ENCODE measurements at places on chromosomes 6 and 20.
A peak's percentile ranks its signal among the peaks of the same experiment; 100 is the strongest.

GRCh38 chr20:25439328-25439727 is 31.9 kb downstream of the GINS1 start:
- DNase-seq = no peak

GRCh38 chr20:35502352-35502751 is 27.1 kb downstream of the C20orf173 start:
- no peak for DNase-seq

DNA sequence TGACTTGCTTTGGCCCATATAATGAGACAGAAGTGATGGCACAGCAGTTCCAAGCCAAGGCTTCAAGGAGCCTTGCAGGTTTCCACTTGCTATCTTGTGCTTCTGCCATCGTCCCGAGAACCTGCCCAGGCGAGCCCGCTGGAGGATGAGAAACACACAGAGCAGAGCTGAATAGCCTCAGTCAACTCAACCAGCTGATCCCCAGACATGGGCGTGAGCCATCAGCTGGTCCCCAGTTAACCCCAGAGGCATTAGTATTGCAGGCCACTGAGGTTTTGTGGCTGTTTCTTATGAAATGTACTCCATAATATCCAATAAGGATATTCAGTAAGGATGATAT is 81.7 kb upstream of the SHLD1 start:
- no peak for DNase-seq

GRCh38 chr6:106894978-106895702 is 79.4 kb downstream of the CD24 start:
- DNase-seq = no peak

GRCh38 chr20:34709831-34710567 is 5.9 kb downstream of the TP53INP2 start:
- no peak for DNase-seq

DNA sequence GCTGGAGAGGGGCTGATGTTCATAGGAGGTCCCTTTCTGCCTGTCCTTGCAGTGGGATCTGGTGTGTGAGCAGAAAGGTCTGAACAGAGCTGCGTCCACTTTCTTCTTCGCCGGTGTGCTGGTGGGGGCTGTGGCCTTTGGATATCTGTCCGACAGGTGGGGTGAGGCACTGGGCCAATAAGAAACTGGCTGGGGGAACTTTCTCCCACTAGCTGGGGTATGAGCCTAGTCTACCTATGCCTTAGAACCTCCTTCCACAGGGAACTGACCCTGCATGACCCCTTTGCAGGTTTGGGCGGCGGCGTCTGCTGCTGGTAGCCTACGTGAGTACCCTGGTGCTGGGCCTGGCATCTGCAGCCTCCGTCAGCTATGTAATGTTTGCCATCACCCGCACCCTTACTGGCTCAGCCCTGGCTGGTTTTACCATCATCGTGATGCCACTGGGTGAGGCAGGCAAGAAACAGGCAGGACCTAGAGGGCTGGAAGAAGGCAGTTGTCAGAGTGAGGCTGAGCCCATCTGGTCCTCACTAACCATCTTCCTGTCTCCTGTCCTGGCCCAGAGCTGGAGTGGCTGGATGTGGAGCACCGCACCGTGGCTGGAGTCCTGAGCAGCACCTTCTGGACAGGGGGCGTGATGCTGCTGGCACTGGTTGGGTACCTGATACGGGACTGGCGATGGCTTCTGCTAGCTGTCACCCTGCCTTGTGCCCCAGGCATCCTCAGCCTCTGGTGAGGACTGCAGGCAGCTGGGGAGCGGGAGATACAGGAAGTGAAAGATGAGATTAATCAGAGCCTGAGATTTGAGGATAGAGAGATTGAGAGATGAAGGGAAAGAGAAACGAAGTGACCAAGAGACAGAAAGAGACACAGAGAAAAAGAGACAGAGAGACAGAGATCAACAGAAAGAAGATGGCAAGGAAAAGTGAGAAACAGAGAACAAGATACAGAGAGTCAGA is 1.6 kb downstream of the SLC22A7 start:
- no peak for DNase-seq

GRCh38 chr6:166659581-166659980 is 32.5 kb upstream of the RPS6KA2 start:
- DNase-seq = no peak

GRCh38 chr6:45631396-45631795 is 253.7 kb upstream of the SUPT3H start:
- DNase-seq = no peak

DNA sequence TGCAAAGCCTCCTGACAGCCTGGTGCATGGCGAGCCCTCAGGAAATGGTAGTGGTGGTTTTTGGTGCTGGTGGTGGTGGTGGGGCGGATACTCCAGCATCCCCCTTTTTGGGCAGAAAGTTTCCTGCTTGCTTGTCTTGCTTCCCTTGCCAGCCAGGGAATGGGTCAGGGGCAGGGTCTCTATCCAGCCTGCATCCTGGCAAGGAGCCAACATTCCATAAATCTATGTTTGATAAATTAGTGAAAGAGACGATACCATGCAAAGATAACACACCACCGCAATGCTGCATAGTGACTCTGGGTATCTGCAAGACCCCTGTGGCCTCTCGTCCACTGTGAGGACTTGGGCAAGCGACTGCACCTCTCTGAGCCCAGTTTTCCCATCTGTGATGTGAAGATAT is 246.2 kb downstream of the LRFN2 start:
- DNase-seq = no peak

DNA sequence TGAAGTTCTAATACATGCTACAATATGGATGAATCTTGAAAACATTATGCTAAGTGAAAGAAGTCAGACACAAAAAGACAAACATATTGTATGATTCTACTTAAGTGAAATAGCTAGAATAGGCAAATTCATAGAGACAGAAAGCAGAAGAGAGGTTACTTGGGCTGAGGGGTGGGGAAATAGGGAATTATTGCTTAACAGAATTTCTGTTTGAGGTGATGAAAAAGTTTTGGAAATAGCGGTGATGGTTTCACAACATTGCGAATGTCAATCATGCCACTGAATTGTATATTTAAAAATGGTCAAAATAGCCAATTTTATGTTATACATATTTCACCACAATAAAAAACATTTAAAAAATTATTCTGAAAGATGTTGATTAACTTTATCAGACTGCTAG is 6.1 kb downstream of the SLC26A8 start:
- DNase-seq = no peak

DNA sequence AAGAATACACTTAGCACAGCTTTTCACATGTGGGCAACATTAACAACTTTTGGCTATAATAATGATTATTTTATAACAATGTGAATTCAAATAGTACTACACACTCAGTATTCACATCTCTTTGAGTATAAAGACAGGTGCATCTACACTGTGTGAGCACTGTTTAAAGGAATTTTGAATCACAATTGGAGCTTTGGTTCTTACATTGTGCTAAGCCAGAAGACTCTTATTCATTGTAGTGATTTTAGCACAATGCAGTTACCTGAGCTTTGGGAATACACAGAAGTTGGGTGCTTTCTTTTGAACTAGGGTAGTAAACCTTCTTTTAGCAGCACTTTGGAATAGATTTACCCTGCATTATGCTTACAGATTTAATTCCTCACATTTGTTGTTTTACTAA is 20.5 kb downstream of the RIMS1 start:
- no peak for DNase-seq

- no peak for DNase-seq
Observed at GRCh38 chr20:38337561-38338140, 8.6 kb upstream of the LBP start.

DNA sequence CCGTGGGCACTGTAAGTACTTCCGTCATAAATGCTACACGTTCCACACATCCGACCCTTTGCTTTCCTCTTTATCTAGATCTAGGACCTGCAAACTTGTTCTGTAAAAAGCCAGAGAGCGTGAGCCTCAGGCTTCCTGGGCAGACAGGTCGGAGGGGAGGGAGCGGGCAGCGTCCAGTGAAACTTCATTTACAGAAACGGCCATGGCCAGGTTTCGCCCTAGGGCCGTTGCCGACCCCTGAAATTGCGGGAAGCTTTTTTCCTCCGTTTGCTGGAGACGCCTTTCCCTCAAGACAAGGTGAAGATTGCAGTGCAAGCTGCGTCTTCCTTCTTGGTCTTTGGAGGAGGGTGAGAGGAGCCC is 155.4 kb downstream of the DLL1 start:
- DNase-seq = no peak

- no peak for DNase-seq
Observed at GRCh38 chr6:21937466-21937865, 343.9 kb downstream of the SOX4 start.

DNA sequence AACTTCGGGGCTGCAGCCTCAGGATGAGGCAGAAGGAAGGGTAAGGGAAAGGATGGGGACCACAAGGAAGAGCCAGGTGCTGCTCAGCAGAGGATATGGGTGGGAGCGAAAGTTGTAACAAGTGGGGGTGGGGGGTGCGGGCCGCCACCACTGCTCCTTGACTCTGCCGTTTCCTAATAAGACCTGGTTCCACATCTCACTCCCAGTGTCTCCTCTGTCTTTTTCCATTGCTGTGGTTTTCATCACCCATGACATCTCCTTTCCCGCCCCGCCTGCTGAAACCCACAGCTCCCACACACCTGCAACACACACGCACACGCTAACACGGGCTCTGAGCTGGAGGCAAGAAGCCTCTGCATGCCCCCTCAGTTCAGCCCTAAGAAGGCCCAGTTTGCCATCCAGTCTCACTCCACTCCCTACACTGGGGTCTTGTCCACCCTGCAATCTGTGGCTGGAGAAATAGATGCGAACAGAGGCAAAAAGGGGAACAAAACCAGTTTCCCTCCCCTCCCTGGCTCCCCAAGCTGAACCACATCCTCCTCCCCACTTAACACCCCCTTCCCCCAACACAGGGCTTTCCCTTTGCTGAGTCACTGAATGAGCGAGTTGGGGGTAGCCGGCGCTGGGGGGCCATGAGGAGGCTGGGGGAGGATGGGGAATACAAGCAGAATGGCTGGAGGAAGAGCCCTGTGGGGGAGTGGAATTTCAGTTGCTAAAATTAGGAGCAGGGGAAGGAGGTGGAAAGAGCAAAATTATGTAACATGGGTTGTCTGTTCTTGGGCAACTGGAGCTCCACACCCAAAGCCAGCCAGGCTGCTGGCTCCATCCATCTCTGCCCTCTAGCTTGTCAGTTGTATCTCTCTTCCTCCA is 11.5 kb downstream of the NFKBIL1 start:
- peak; percentile 59 for DNase-seq

GRCh38 chr6:27495386-27496135 is 22.7 kb upstream of the ZNF184 start:
- DNase-seq = no peak

- no peak for DNase-seq
Observed at GRCh38 chr6:54206510-54206909, 95.3 kb downstream of the MLIP start.

DNA sequence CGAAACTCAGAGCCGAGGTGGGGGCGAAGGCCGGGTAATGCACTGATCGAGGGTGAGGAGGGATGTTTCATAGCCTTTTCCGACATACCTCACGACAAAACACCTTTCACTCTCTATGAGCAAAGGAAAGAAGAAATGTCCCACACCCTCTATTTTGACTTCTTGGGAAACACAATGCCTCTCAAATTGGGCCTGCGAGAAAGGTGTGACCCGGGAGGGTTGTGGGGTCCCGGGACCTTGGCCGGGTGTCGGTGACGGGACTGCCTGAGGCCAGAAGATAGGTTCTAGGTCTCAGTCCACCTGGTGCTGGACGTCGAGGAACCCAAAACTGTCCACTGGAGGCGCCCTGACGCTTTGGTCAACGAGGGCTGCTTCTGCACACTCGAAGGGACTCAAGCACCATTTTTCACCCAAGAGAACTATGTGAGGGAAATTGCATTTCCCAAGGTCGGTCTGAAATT is 41.1 kb upstream of the OSTM1 start:
- no peak for DNase-seq

GRCh38 chr6:776528-776931 is 83.6 kb upstream of the EXOC2 start:
- DNase-seq = no peak

GRCh38 chr20:63658749-63659187 is 656 bp downstream of the RTEL1 start:
- DNase-seq = no peak

DNA sequence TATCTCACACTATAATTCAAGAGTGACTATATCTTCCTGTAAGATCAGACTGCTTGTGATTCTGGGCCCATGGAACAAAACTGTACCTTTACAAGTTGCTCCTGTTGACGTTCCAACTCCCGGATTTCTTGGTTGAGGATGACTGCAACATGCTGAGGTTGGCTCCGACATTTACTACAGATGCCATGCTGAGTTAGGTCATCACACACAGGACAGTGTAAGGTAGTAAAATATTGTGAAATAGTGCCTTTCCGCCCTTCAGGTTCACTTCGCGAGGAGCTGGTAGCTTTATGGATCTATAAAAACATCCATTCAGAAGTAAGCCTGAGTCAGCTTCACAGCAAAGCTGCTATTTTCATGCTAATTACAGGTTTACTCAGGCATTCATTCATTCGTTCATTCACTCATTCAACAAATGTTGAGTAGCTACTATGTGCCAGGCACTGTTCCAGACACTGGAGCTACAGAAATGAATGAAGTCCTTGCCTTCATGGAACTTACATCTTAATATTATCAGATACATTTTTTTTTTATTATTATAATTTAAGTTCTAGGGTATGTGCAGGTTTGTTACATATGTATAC is 175.7 kb downstream of the REV3L start:
- DNase-seq = no peak

- no peak for DNase-seq
Observed at GRCh38 chr6:170250455-170250854, 40.4 kb downstream of the DLL1 start.

GRCh38 chr20:8795404-8795803 is 273.5 kb upstream of the PLCB4 start:
- DNase-seq = no peak

GRCh38 chr6:21598674-21599023 is 5.1 kb downstream of the SOX4 start:
- DNase-seq = no peak

GRCh38 chr6:34196116-34196832 is 40.4 kb upstream of the HMGA1 start:
- peak; percentile 85 for DNase-seq

- DNase-seq = no peak
Observed at GRCh38 chr20:40930561-40930960, 98.1 kb upstream of the TOP1 start.

DNA sequence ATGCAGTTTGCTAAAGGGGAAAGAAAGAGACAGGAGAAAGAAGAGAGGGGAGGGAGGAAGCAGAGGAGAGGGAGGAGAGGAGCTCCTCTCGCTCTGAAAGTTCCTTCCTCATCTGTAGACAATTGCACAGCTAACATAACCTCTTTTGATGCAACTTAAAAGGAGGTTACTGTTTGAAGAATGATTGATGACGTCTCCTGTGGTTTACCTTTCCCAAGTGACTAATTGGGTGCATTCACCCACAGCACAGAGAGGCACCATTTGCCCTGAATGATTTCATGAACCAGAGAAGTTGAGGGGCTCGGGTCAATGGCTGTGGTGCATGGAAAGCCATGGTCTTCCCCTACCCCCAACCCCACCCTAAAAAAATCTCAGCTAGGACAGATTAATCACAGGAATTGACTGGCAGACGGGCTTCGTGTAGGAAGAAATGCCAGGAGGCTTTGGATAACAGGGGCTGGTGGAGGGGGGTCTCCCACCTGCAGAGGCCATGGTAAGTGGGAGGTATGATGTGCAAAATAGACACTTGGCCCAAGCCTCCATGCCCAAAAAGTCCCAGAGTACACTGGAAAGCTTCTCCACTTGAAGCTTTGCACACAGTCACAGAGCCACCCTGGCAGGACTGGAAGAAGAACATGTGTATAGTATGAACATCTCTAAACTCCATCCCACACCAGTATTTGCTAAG is 213.7 kb downstream of the ANKRD60 start:
- DNase-seq = no peak
